ENCODE measurements at places on chromosomes 12 and 14.

DNA sequence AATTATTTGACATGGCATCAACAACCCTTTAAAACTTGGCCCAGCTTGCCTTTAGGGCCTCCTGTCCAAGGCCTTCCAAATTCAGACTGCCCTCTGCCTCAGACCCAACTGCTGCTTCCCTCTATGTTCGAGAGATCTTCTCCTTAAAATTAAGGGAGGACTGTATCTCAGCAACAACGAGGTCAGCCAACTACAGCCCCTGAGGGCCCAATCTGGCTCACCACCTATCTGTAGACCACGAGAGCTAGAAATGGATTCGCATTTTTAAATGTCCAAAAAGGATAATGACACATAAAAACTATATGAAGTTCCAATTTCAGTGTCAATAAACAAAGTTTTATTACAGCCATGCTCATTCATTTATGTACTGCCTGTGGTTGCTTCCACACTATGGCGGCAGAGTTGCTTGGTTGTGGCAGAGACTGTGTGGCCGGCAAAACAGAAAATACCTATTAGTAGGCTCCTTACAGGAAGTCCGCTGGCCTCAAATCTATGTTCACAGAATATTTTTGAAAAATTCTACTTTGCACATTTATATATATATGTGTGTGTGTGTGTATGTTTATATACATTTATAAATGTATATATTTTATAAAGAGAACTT is 1026.9 kb downstream of the BCL11B start:
- no peak for DNase-seq

DNA sequence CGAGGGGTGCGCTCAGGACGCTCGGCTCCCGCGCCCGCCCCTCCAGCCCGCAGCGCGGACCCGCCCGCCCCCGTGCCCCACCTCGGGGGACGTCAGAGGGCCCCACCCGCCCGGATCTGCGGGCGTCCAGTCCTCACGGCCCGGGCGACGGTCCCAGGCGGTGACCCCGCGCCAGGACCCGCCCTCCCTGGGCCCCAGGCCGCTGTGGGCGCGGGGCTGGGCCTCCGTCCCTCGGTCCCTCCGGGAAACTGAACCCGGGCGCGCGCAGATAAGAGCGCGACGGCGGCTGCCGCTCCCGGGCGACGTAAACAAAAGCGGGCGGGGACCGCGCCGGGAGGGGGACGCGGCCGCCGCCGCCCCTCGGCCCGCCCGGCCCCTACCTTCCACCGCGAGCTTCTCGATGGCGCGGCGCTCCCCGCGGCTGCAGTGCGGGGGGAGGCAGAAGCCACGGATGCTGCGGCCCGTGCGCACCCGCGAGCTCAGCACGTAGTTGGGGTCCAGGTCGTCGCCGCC is 1.1 kb downstream of the CKB start:
- peak; percentile 33 for DNase-seq

- DNase-seq, result no peak
Observed at GRCh38 chr12:103178366-103179080, 221.0 kb downstream of the ASCL1 start.

DNA sequence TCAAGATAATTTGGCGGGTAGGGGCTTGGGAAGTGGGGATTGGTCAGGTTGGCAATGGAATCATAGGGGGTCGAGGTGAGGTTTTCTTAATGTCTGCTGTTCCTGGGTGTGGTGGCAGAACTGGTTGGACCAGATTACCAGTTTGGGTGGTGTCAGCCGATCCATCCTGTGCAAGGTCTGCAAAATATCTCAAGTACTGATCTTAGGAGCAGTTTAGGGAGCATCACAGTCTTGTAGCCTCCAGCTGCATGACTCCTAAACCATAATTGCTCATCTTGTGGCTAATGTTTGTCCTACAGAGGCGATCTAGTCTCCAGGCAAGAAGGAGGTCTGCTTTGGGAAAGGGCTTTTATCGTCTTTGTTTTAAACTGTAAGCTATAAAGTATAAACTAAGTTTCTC is 868.4 kb downstream of the DIO2 start:
- no peak for DNase-seq

GRCh38 chr14:50758305-50758704 is 72.7 kb downstream of the NIN start:
- no peak for DNase-seq

GRCh38 chr12:124321556-124322270 is 26.8 kb downstream of the RFLNA start:
- no peak for DNase-seq

- no peak for DNase-seq
Observed at GRCh38 chr14:97028382-97028781, 231.2 kb downstream of the VRK1 start.

GRCh38 chr12:13116259-13116658 is 12.8 kb upstream of the GSG1 start:
- DNase-seq, result no peak

GRCh38 chr12:14238221-14238792 is 127.2 kb upstream of the ATF7IP start:
- DNase-seq, result no peak

GRCh38 chr12:130330685-130331084 is 7.0 kb upstream of the PIWIL1 start:
- DNase-seq, result no peak

DNA sequence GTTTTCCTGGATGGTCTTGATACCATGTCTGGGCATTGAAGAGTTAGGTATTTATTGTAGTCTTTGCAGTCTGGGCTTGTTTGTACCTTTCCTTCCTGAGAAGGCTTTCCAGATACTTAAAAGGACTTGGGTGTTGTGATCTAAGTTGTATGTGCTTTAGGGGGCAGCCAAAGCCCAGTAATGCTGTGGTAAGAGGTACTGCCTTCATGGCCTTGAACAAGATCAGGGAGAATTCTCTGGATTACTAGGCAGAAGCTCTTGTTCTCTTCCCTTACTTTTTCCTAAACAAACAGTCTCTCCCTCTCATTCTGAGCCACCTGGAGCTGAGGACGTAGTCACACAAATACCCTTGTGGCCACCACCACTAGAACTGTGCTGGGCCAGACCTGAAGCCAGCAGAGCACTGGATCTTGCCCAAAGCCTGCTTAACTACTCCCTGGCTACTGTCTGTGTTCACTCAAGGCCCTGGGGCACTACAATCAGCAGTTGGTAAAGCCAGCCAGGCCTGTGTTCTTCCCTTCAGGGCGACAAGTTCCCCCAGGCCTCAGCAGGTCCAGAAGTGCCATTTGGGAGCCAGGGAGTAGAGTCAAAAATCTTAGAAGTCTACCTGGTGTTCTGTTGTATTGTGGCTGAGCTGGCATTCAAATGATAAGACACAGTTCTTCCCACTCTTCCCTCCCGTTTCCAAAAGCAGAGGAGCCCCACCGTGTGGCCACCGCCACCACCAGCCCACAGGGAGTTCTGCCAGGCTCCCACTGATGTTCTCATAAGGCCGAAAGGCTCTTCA is 11.4 kb downstream of the PRORP start:
- no peak for DNase-seq

DNA sequence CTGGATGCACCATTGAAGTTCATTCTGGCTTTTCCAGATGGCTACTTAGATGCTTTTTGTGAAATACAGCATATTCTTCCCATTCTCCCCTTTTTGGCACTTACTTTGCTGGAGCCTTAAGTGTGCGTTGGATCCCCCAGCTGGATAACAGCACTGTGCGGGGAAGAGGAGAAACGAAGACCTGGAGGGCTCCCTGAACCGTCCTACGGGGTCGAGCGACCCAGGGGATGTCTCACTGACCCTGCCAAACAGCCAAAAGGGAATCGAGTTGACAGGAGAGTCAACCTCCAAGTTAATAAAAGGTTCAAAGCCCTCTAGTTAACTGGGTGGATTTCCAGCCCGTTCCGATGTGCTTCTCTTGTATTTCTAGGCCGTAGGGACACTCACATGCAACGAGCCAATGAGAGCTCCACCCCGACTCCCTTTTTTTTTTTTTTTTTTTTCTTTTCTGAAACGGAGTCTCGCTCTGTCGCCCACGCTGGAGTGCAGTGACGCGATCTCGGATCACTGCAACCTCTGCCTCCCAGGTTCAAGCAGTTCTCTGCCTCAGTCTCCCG is 1.0 kb upstream of the CAMKK2 start:
- DNase-seq, result no peak

GRCh38 chr12:91662021-91662420 is 479.4 kb upstream of the DCN start:
- no peak for DNase-seq

- DNase-seq, result no peak
Observed at GRCh38 chr12:122117979-122118378, 39.4 kb downstream of the MLXIP start.
